ENCODE measurements at places on chromosomes 7 and 10.

DNA sequence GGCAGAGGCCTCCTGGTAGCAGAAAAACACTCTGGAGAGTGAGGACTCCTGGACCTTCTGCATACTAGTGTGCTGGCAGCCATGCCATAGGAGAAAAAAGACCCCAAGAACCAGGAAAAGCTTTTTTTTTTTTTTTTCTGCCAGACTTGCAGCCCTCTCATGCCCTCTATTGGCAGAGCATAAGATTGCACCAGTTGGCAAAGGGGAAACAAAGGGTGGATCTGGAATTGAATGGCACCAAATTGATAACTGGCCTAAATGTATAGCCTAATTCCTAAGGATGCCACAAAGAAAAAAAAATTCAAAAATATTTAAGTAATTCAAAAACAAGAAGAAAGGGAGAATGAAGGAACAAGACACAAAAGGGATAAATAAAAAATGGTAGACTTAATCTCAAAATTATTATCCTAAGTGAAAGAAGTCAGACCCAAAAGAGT lies 112.5 kb upstream of the GHITM start:
- no peak for DNase-seq

DNA sequence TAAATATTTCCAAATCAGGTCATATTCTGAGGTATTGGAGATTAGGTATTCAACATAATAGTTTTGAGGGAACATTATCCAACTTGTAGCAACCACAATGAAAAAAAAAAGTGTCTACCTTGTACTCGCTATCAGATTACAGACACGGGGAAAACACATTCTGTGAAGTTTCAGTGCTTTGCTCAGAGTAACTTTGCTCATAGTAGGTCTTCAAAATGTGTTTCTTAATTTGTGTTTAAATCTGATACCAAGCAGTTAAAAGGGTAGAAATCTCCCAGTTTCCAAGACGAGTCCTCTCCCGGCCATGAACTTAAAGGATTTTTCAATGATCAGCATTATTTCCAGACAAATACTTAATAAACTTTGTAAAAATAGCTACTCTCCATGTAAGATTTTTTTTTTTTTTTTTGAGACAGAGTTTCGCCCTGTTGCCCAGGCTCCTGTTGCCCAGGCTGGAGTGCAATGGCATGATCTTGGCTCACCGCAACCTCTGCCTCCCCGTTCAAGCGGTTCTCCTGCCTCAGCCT lies 39.2 kb downstream of the DDIT4 start:
- DNase-seq, result no peak

- DNase-seq, result no peak
Observed at GRCh38 chr10:48803801-48804584, 119.3 kb downstream of the WDFY4 start.

- DNase-seq, result no peak
Observed at GRCh38 chr10:72218325-72218724, 2.2 kb upstream of the ASCC1 start.

DNA sequence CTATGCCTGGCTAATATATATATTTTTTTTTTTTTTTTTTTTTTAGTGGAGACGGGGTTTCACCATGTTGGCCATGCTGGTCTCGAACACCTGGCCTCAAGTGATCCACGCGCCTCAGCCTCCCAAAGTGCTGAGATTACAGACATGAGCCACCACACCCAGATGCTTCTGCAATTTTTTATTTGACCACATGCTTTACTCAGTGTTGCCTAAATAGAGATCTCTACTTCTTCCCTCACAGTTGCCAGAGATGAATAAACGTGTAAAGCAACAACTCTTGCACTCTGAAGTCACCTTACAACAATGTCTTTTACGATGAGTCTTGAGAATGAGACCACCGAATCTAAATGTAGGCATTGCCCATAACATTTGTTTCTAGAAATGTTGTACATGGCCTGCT lies 107.9 kb upstream of the FRMD4A start:
- DNase-seq, result no peak

GRCh38 chr10:26197248-26197647 lies 19.3 kb upstream of the GAD2 start:
- no peak for DNase-seq

GRCh38 chr7:36272567-36273269 lies 116.9 kb upstream of the ANLN start:
- peak; percentile 77 for DNase-seq

DNA sequence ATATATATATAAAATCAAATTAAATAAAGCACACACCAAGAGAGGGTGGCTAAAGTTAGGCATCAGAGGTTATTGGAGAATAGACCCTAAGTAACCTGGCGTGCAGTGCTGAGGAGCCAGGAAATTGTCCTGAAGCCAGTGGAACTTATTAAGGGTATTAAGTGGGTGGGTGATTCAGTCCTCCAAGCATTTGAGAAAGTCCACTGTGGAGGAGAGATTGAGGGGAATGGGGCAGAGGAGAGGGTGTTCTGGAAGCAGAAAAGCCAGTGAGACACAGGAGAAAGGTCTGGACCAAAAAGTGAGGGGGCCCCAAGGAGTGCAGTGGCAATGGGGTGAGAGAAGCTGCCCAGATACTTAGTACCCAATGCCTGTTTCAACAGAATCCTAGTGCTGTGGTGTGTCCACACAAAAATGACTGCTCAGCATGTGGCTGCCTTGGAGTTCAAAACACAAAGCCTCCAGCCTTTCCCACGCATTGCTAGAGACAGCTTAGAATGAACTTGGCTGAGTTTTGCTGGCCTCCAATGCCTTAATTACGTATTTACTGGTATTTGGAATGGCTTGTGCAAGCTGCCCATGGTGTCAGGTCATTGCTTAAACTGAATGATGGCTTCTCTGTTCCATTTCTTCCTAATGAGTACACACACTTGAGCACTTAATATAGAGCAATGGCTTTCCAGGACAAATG lies 44.9 kb upstream of the CHST15 start:
- DNase-seq, result no peak

- no peak for DNase-seq
Observed at GRCh38 chr10:101283762-101284100, 54.5 kb upstream of the LBX1 start.

GRCh38 chr10:90911133-90912051 lies 9.5 kb downstream of the ANKRD1 start:
- DNase-seq, result peak; percentile 53

- DNase-seq, result peak; percentile 76
Observed at GRCh38 chr10:32055478-32056135, 618 bp downstream of the KIF5B start.

DNA sequence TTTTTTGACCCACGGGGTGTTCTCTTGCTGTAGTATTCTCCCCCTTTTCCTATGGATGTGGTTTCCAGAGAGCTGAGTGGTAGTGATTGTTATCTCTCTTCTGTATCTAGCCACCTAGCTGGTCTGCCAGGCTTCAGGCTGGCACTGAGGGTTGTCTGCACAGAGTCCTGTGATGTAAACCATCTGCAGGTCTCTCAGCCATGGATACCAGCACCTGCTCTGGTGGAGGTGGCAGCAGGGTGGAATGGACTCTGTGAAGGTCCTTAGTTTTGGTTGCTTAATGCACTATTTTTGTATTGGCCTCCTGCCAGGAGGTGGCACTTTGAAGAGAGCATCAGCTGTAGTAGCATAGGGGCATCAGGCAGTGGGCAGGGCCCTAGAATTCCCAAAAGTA lies 851 bp downstream of the HYAL4 start:
- no peak for DNase-seq

DNA sequence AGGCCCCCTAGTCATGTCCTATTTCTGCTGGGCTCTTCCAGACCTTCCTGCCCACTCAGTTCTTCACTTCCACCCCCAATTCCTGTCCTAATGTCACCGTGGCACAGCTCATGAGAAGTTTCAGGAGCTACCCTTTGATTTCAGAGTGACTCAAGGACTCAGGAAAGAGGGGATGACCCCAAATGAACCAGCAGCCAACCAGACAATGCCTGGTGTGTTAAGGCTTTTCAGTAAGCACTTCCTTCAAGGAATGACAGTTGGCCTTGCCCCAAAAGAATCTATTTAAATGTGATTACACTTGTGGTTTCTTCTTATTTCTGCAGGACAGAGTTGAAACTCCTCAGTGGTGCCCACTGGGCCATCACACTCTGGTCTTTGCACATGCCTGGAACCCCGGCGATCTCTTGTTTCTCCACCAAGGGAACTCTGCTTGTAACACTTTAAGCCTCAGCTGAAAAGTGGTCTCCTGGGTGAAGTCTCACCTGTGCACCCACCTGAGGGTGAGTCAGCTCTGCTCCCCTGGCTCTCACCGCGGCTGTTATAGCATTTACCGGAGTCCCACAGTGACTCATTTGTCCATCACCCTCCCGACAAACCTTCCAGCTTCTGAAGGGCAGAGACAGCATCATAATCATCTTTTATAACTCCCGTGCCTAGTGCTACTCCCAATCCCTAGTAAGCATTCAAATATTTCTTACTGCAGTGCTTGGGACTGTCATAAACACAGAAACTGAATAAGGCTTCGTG lies 123.0 kb upstream of the SVIL start:
- DNase-seq, result no peak

GRCh38 chr10:128062881-128063563 lies 63.2 kb downstream of the MKI67 start:
- no peak for DNase-seq

- DNase-seq, result no peak
Observed at GRCh38 chr7:24073651-24074420, 210.2 kb upstream of the NPY start.

DNA sequence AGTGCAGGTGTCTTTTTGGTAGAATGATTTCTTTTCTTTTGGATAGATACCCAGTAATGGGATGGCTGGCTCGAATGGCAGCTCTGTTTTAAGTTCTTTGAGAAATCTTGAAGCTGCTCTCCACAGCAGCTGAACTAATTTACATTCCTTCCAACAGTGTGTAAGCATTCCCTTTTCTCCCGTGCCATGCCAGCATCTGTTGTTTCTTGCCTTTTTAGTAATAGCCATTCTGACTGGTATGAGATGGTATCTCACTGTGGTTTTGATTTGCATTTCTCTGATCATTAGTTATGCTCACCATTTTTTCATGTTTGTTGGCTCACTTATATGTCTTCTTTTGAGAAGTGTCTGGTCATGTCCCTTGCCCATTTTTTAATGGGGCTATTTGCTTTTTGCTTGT lies 486.3 kb downstream of the GALNT17 start:
- DNase-seq, result no peak

- DNase-seq, result no peak
Observed at GRCh38 chr10:72525277-72525676, 100.6 kb downstream of the MICU1 start.

- DNase-seq, result no peak
Observed at GRCh38 chr10:68446179-68446578, 25.6 kb downstream of the DNA2 start.

- no peak for DNase-seq
Observed at GRCh38 chr10:988667-989545, 672 bp downstream of the GTPBP4 start.

DNA sequence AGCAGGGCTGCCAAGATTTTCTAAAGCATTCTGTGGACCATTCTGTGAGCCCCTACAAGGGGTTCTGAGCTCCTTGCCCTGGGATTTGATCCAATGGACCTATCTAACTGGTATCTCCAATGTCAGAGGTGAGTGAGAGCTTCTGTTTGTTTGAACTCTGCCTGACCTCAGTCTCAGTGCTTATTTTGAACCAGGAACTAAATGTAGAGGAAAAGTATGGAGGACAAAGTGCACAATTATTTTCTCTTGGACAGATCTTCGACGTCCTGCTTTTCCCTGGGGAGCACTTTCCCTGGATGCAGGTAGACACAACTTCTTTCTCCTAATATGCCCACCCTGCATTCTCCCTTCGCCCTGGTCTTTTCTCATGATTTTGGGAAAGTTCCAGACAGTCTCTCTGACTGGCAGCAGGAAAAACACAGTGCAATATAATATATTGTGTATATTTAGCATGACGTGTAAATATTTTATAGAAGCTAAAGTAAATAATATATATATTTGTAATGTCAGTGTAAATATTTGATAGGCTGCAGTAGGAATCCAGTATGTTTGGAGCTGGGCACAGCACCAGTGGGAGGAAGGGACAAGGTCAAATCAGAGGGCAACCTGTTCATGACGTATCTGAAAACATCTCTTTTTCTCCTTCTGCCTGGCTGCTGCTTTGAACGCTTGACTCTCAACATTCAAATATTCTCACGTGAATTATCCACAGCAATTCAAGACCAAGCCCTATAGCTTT lies 184.0 kb upstream of the LYZL1 start:
- no peak for DNase-seq

DNA sequence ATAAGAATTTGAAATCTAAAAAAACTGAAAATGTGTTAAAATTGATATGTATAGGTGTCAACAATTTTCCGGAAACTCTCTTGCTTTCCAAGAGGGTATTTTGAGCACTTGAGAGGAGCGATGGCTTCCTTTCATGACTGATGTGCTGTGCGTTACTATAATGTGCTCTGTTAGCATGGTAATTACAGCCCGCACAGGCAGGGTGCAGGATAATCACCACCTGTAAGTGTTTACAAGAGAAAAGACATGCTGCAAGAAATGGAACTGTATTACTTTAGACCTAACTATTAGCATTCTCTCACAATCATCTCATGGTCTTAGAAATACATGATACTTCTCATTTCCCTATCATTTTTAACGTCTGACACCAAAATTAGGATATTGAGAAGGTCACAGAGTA lies 92.4 kb upstream of the ADARB2 start:
- no peak for DNase-seq

- DNase-seq, result no peak
Observed at GRCh38 chr7:101555269-101555920, 73.7 kb downstream of the MYL10 start.
